ENCODE measurements at places on chromosomes 4 and X.

GRCh38 chrX:2690856-2691542, at the start of gene CD99:
TSS of gene CD99 (plus strand) at chrX:2691295. CDS start at chrX:2691361, 66 bp downstream.
- peak; percentile 92 for DNase-seq

GRCh38 chr4:118920247-118920646, 31.6 kb downstream of the SYNPO2 start:
- no peak for DNase-seq

DNA sequence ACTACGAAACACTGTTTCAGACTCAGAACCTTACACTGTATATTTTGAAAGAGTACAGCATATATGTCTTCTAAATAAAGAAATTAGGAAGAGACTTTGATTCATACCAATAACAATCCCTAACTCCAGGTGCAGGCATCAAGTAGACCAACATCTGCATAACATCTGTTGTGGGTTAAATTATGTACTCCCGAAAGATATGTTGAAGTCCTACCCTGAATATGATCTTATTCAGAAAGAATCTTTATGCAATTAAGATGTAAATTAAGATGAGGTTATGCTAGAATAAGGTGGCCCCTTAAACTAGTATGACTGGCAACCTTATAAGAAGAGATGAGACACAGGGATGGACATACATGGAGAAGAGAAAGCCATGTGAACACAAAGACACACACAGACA, 117.9 kb downstream of the INPP4B start:
- DNase-seq: no peak

DNA sequence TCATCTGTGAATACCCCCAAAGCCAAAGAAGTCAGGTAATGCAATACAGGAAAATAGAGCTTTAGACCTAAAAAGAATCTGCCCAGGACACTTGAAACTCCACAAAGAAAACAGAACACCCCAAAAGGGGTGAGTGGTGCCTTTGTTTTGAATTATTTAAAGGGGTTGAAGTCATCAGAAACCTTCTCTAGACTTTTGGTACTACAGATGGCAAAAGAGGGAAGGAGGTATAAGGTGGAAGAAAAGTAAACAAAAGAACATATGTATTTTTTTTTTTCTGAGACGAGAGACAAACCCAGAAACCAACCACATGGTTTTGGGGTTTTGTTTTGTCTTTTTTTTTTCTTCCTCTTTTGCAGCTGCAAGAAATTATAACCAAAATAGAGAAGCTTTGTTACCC, 1477.8 kb downstream of the C4orf33 start:
- no peak for DNase-seq

GRCh38 chr4:84879651-84880200, 86.8 kb downstream of the WDFY3 start:
- no peak for DNase-seq

- no peak for DNase-seq
Observed at GRCh38 chr4:182918791-182919302, 1.7 kb upstream of the DCTD start.

DNA sequence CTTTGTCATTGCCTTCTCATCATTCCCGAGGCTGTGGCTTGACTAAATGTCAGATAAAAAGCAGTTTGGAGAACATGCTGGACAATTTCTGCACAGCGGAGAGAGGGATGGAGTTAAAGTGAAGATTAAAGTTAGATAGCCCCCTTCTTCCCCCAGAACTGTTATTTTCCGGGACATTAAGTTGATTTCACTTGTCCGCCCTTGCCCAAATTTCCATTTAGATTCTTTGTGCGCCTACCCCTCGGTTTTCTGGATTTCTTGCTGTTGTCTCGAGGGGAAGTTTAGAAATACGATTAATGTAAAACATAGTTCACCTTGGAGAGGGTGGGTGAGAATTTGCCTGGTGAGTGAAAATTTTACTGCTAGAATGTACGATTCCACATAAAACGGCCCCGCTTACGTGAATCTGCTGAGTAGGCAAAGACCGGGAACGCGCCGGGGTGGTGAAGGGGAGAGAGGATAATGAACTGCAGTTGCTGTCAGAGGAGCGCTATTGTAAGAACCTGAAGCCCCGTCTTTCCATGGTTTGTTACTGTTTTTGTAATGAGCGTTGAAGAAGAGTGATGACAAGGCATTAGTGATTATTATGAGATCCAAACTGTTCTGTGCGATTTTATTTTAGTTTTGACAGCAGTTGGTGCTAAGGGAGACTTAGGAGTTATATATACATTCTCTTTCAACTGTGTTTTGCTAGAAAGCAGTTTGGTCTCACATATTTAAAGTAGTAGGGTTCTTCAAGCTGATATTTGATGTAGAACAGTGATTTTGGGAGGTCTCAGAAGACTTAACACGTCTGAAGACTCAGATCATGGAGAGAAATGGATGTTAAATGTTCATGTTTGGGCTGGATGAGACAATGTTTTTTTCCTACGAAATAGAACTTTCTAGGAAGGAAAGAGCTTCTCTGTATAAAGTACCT, 73.0 kb downstream of the AFF1 start:
- DNase-seq: peak; percentile 40

- DNase-seq: no peak
Observed at GRCh38 chr4:32624943-32625603, 1904.9 kb downstream of the PCDH7 start.

GRCh38 chrX:39475372-39475771, 622.4 kb downstream of the BCOR start:
- peak; percentile 21 for DNase-seq

GRCh38 chrX:69287095-69287494, 121.8 kb upstream of the PJA1 start:
- DNase-seq: no peak

DNA sequence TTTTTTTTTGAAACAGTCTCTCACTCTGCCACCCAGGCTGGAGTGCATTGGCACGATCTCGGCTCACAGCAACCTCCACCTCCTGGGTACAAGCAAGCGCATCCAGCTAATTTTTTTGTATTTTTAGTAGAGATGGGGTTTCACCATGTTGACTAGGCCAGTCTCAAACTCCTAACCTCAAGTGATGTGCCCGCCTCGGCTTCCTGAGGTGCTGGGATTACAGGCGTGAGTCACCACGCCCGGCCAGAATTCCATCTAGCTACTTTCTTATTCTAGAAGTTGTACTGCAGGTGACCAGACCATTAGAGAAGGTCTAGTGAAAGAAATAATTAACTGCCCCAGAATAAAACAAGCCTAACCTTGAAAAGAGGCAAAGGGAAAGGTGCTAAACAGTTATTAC, 2.3 kb downstream of the LRBA start:
- no peak for DNase-seq

DNA sequence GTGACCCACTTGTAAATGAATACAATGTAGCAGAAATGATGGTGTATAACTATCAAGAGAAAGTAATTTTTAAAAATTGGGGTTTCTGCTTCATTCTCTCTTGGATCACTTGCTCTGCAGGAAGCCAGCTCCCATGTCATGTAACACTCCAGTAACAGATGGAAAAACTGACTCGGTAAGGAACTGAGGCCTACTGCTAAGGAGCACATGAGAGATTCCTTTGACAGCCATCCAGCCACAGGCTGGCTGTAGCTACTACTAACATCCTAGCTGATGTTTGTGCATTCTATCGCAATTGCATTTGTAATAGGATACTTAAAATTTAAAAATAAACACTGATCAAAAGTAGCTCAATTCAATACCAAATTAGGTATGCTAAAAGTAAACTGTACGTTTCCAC, 102.3 kb upstream of the MAB21L2 start:
- no peak for DNase-seq

DNA sequence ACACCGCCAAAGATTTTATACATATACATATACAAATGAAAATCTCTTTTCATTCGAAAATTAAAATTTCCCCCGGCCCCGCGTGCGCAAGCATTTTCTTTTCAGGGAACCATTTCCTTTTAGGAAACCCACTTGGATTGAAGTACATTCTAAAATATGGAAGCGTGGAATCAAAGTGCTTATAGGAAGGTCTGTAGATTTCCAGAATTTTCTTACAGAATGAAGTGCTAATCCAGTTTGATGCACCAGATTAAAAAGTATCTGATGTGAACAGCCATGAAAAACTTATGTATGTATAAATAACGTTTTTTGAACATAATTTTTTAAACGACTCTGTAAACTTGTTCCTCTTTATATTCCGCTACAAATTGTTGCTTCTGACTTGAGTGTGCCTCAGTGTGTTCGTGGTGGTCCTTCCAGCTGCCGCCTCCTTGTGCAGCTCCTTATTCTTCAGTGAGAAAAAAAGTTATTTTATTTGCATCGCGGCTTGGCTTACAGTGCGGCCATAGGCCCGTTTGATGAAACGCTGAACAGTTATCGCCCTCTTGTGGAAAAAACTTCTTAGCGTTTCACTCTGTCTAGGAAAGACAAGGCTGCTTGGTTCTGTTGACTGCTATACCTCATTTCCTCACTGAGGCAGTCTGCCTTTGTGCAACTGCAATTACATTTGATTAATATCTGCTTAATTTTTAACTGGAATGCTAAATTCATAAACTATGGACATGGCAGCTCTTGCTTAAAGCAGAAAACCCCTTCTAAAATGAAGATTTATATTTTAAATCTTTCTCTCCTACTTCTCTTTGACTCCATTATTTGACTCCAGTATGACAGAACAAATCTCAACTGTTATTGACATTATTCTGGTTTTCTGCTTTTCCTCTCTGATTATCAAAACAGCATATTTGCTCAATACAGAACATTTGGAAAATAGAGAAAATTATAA, 4.7 kb upstream of the NKX6-1 start:
- peak; percentile 63 for DNase-seq

DNA sequence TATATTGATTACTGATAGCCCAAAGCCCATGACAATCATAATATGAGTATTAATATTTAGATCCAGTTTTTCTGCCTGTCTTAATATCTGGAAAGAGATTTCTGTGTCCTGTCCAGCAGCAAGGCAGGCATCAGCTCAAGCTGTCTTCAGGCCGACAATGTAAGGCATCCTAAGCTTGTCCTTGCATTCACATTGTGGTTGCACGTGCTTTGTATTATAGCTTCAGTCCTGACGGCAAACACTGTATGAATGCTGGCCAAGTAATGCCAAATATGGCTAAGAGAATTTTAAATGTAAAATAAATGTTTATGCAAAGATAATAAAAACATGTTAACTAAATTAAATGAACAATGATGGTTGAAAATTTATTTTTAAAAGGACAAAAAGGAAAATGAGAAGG, 255.7 kb upstream of the RPS6KA3 start:
- DNase-seq: no peak

DNA sequence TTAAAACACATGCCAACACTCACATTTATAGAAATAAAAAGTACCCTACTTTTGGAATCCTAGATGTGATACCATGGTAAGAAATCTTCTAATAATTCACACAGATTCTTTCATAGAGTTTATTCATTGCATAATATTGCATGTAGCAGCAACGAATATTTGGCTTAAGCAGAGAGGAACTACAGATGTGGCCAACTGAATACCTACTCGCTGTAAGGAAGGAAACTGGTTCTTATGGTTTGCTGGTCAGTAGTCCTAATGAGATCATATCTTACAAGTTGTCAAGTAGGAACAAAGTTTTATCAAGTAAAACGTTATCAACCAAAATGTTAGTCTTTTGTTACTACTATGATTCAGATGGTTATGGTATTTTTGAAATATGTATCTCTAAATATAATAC, 996.1 kb downstream of the PDHA2 start:
- no peak for DNase-seq

- DNase-seq: no peak
Observed at GRCh38 chr4:3200423-3201090, 48.4 kb upstream of the MSANTD1 start.

DNA sequence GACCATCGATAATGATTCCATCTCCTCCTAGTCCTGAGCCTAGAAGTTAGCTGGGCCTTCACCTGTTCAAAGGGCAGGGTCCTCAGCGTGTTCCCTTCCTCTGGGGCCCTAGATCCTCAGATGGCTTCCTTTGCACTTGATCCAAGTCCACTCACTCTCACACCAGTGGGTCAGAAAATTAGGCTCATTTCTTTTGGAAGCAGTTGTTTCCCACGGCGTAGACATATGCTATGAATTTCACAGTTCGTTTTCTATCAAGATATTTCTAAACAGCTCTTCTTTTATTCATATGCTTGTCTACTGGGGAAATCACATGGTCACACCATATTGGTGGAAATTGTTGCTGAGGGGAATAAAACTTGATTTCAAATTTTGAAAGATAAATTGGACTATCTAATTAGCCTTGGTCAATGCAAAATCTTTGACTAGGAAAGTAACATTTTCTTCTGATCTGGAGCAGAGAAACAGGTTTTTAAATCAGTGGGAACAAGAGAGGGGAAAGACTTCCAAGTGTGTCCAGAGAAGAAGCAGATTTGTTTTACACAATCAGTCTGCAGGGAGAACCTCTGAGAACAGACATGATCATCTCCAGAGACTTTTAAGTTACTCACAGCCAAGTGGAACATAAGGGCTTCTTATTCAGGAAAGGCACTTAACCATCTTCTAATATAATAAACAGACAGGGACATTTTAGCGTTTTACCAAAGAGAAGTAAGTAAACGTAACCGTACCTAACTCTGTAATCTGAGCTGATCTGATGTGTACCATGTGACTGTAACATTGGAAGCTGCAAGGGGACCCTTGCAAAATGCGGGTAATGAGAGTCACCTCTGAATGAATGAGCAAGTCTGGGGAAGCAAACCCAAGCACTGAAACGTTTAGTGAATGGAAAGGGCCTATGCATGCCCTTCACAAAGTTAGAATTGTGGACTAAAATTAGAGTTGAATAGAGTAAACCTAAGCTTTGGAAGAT, 455.7 kb upstream of the FAT1 start:
- no peak for DNase-seq

- DNase-seq: no peak
Observed at GRCh38 chr4:150585611-150586010, 3.7 kb downstream of the MAB21L2 start.

- DNase-seq: no peak
Observed at GRCh38 chrX:12319003-12319519, 180.8 kb downstream of the FRMPD4 start.

DNA sequence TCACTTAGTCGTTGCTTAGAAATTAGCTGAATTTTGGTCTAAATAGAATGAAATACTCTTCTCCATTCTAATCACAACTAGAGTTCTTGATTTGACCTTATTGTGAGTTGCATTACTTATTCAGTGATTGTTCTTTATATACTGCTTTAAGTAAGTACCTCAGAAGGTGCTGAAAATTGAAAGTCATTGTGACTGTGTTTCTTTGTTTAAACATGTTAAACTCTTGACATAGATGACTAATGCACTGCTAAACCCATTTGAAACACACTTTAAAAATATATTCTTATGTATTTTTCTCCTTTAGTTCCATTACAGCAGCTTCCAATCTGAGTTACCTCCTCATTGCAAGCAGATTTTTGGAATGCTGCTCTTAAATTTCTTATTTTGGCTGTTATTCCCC, 9.1 kb downstream of the TSPAN7 start:
- no peak for DNase-seq

DNA sequence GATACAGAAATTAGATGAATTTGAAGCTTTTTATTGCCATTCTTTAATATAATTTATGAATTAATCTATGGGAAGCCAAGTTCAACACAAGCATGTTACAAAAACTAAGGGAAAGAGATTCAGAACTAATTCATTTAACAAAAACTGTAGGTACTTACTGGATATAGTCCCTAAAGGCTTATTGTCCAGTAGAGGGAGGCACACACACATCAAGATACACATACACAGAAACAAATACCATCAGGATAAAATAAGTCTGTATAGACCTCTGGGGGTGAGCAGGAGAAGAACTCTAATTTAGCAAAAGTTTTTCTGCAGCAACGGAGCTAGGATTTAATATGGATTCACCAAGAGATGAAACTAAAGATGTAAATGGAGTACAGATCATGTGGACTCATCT, 83.0 kb upstream of the IL13RA1 start:
- DNase-seq: peak; percentile 10

- DNase-seq: no peak
Observed at GRCh38 chrX:17697191-17697590, 40.1 kb upstream of the SCML1 start.

- DNase-seq: no peak
Observed at GRCh38 chrX:8714164-8714563, 17.8 kb downstream of the ANOS1 start.
